ENCODE measurements at places on chromosomes 7 and 10.
A peak's percentile ranks its signal among the peaks of the same experiment; 100 is the strongest.

GRCh38 chr10:36888925-36889573, 236.3 kb upstream of the ANKRD30A start:
- DNase-seq: peak; percentile 46

- DNase-seq: no peak
These were observed 96.8 kb downstream of the CYTH3 start for GRCh38 chr7:6175645-6176044.

DNA sequence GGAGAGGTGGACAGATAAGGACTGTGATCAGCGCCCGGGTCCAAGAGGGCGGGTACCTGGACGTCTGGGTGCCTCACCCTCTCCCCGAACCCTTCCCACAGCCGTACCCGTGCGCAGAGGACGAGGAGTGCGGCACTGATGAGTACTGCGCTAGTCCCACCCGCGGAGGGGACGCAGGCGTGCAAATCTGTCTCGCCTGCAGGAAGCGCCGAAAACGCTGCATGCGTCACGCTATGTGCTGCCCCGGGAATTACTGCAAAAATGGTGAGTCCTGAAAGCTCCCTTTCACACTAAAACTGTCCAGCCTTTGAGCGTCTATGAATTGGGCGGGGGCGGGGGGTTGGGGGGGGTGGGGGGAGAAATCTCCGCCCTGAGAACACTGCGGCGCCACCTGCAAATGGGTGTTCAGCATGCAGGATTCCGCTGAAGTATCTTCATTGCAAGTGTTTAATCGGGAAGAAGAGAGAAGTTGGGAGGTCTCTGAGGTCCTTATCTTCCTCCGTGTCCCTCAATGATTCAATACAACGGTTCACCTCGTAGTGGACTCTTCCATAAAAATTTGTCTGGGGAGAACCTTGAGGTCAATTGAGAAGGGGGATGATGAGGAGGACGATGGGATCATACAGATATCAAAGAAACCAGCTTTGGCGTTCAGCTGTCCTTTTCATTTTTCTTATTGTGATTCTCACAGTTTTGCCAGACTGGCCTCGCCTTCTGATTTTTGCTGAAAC, 906 bp downstream of the DKK1 start:
- DNase-seq: no peak

DNA sequence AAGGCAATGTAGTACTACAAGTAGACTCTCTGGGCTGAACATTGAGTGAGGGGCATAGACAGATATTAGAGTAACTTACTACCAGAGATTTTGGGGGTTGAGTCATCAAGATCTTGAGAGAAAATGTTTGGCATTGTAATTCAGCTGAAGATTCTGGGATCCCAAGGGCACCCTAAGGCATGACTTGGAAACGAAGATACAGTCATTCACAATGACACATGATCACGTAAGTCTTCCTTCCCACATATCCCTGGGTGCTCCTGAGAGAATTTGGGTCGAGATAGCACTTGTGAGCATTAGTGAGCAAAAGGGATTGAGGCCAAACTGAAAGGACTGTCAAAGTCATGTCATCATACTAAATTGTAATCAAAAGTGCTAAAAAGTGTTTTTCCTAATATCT, 192.5 kb upstream of the PCLO start:
- no peak for DNase-seq

DNA sequence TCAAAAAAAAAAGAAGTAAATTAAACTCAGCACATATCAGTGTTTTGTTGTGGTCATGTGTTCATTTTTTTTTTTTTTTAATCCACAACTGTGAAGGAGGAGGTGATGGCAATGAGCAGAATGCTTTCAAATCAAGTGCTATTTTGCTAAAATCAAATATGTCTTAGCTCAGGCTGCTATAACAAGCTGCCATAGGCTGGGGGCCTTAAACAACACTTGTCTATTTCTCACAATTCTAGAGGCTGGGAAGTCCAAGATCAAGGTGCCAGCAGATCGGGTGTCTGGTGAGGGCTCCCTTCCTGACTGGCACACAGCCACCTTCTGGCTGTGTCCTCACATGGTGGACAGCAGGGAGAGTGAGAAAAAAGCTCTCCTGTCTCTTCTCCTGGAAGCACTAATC, 203.9 kb downstream of the FAM107B start:
- no peak for DNase-seq

GRCh38 chr10:103645141-103646054, 151.9 kb downstream of the NEURL1 start:
- DNase-seq: no peak

GRCh38 chr10:130244031-130244927, 108.1 kb downstream of the GLRX3 start:
- peak; percentile 4 for DNase-seq

DNA sequence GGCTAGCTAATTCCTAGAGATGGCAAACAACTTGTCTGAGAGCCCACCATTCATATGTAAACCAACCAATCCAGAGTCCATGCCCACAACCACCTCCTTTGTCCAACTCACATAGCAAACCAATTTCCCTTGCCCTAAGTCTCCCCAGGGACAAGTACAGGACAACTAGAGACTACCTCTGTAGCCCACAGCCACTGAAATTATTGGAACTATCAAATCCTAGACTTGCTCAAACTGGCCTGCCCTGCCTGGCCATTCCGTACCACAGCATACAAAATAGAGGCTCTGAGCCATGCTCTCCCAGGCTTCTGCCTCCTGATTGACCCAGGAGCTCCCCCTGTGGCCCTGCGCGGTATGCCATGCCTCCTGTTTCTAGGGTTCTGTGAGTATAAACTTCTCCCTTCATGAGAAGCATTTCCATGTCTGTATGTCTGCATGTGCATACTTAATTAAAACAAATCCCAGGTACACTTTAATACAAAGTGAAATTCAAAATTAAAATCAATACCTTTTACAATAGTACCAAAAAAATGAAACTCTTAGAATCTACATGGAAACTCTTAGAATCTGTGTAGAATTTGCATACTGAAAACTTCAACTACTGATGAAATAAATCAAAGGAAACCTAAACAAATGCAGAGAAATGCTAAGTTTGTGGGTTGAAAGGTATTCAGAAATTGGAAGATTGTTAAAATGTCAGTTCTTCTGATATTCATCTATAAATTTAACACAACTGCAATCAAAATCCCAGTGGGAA, 4.0 kb upstream of the HECW1 start:
- peak; percentile 55 for DNase-seq

DNA sequence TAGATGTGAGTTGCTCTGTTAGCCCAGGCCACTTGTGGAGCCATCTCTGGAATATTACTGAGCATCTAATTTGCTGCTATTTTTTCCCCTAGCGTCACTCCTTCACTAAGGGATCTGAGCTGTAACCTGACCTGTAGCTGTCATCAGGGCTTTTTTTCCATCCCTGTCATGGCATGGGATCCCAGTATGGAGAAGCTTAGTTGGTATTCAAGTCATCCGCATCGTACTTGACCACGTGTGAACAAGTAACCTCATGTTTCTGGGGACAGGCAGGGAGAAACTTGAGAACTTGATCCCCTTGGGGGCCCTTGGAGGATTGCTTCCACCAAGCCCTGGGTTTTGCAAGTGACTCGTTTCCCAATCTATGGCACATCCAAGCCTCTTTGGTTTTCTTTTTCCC, 474.4 kb upstream of the GALNT17 start:
- DNase-seq: no peak

DNA sequence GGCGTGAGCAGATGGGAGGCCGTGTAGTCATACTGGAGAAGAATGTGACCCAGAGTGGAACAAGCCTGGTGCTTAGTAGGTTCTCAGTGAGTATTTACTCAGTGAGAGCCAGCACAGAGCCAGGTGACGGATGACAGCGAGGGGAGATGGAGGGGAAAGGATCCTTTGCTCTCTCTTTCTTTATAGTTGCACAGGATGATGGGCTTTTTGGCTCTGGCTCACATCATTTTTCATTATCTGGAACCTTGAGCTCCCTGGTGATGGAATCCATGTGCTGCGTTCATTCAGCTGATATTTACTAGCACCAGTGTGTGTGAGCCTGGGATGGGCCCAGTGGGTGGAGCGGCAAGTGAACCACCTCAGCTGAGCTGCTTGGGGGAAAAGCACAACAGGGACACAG, 17.2 kb downstream of the BTBD16 start:
- DNase-seq: no peak
